Omental fat pad (tissue), 4 donors: ENCODE measurements at places on chromosomes 5 and 9.

DNA sequence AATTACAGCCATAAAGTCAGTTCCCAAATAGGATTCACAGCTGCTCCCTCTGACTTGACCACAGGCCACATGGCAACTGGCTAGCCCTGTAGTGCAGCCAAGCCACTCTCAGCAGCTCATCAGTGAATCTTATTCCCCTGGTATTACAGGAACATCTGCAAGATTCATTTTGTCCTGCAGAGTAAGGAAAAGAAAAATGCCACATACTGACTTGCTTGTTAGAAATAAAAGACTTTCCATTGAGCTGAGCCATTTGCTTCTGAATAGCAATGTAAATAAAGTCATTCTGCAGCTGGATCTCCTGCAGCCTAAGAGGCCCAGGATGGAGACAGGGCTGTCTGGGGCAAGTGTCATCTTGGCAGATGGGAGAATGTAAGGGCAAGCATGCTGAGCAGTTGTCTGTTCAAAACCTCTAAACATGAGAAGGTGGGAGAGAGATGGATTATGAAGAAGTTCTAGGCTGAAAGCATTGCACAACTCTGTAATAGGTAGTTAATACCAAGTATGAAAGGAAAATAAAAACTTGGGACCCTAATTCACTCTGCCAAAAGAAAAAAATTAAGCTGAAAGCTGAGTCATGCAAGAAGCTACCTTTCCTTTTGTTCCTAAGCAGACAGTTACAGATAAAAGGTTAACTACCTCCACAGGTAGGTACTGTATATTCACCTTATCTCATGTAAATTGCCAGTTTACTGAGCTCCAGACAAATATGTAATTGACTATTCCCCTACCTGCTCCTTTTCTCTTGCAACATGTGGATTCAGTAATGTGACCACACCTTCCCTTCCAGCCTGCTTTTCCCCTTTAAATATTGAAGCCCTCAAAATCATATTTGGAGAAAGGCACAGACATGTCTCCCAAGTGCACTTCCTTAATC, 244.4 kb upstream of the RAI14 start:
- no peak for DNase-seq

GRCh38 chr5:135930949-135931295, 23.9 kb downstream of the LECT2 start:
- DNase-seq: no peak

DNA sequence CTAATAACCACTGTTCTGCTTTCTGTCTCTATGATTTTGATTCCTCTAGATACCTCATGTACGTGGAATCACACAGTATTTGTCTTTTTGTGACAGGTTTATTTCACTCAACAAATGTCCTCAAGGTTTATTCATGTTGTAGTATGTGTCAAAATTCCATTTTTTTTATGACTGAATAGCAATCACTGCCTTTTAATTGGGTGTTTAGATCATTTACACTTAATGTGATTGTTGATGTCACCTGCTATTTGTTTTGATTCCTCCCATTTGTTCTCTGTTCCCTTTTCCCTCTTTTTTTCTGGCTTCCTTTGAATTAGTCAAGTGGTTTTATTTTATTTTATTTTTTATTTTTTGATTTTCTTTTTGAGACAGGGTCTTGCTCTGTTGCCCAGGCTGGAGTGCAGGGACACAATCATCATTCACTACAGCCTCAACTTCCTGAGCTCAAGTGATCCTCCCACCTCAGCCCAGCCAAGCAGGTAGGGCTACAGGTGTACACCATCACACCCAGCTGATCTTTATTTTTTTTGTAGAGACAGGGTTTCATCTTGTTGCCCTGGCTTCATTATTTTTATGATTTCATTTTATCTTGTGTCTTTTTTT, 41.6 kb downstream of the LHX3 start:
- no peak for DNase-seq

DNA sequence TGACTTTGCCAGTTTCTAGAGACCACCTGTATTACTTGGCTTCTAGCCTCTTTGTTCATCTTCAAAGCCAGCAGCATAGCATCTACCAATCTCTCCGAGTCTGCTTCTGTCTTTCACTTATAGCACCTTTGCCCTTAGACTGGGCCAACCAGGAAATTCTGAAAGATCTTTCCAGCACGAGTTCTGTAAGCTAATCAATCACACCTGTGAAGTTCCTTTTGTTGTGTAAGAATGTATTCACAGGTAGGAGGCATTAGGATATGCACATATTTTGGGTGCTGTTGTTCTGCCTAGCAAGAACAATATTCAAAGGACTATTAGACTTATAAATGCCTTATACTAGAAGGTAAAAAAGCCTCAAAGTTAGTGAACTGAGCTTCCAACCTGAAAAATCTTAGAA, 232.1 kb downstream of the CDH12 start:
- no peak for DNase-seq

DNA sequence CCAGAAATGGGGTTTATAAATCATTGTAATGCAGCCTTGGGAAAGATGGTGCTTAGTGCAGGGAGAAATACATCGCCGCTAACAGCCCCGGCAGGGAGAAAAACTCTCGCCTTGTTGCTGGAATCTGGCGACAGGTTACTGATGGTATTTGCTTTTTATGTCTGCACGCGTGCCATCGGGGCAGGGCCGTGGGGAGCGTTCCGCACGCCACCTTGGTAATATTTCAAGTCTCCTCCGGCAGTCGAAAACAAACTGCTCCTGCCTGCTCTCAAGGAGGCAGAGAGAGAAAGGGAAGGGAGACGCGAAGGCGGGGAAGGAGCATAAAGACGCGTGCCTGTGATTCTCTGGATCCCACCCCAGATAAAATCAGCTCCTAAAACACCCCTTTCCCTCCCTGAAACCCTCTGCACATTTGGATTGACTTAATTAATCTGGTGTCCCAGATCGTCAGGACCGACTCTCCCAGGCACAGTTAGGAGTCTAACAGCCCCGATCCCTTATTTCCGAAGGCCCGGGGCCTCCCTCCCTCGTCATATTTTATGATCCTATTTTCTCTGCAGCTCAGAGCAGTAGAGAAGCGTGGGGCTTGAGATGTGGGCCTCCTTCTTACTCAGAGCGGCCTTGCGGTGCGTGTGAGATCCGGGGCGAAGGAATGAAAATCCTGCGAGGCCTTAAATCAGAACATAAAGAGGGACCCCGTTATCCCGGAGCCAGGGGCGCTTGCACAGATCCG, 47.7 kb downstream of the CFAP77 start:
- no peak for DNase-seq

GRCh38 chr5:11394933-11395332, 509.3 kb downstream of the CTNND2 start:
- no peak for DNase-seq

DNA sequence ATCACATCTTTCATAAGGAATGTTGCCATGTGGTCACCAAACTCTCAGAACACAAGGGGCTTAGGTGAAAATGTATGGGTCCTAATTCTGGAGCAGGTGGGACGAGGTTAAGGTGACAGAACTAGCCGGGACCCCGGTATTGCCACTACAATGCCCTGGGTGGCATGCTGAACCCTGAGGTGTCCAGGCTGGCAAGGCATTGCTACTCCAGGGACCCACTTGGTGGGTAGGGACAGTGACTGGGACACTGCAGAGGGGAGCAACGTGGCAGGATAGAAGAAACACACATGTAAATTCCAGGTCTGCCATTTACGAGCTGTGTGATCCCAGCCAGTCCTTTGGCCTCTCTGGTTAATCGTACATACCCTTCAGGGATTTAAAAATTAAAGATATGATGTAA, 206.9 kb upstream of the MVB12B start:
- DNase-seq: no peak

GRCh38 chr5:158463938-158464337, 605.0 kb upstream of the CLINT1 start:
- peak; percentile 37 for DNase-seq

GRCh38 chr9:18891946-18892670, 140.9 kb downstream of the SAXO1 start:
- DNase-seq: no peak

DNA sequence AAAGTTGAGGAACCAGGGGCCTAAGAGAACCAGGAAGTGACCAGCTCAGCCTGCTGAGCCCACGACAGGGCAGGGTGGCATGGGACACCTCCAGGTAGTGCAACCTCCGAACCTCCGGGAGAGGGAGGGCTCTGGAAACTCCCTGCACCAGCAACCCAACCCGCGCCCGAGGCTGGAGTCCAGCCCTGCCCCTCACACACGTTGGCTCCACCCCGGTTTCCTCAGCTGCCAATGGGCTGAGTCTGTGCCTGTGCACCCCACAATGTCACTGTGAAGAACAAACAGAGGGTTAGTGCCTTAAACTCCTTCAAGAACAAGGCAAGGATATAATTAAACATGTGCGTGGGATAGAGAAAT, 17.0 kb upstream of the UNC5A start:
- no peak for DNase-seq

DNA sequence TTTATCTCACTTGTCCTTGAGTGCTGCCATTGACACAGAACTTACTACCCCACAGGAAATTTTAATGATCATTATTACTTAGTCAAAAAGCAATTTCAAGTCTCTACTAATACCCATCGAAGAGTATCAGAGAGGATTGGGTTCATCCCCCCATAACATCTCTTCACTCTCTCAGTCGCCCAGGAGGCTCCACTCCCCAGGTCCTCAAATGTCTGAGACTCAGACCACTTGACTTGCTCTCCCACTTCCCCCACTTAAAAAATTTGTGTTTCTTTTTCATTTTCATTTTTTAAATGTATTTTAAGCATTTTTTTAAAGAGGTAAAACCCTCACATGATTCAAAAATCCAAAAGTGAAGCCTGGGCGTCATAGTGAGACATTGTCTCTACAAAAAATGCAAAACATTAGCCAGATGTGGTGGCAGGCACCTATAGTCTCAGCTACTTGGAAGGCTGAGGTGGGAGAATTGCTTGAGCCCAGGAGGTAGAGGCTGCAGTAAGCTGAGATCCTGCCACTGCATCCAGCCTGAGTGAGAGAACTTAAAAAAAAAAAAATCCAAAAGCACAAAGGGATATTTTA, 56.8 kb upstream of the TRAF1 start:
- no peak for DNase-seq

DNA sequence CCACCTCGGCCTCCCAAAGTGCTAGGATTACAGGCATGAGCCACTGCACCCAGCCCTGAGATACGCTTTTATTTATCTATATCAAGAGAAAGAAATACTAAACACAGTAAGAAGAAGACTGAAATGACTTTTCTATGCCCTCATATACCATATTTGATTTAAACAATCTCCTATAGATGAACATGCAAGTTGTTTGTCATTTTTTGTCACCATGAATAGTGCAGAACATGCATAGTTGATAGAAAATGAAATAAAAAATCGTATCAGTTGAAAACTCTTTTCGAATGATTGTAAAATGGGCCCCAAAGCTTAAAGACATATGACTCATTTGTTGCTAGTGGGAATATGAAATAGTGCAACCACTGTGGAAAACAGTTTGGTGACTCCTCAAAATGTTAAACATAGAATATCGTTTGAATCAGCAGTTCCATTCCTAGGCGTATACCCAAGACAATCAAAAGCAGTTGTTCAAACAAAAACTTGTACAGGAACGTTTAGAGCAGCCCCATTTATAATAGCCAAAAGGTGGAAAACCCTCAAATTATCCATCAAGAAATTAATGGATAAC, 61.4 kb upstream of the ANKH start:
- no peak for DNase-seq

GRCh38 chr9:2984491-2984890, 140.6 kb upstream of the PUM3 start:
- DNase-seq: no peak

GRCh38 chr5:112002376-112002775, 245.4 kb upstream of the NREP start:
- no peak for DNase-seq

- no peak for DNase-seq
Measured at GRCh38 chr5:122607818-122608217, 167.1 kb upstream of the SNX2 start.

DNA sequence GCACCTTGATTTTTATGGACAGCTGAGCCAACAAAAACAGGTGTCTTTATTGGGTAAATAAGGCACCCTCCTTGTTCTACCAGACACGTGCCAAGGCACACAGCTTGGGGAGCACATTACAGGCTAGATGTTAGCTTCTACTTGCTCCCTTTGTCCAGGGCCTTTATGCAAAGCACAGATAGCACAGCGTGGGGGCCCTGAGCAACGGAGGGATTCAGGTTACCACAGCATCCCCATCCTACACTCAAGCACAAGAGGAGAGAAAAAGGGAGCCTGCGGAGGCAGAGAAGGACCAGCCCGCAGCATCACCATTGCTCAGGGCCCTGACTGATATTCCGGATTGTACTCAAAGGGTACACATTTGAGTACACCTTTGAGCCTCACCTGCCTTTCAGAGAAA, 181.7 kb upstream of the KIF2A start:
- DNase-seq: no peak

DNA sequence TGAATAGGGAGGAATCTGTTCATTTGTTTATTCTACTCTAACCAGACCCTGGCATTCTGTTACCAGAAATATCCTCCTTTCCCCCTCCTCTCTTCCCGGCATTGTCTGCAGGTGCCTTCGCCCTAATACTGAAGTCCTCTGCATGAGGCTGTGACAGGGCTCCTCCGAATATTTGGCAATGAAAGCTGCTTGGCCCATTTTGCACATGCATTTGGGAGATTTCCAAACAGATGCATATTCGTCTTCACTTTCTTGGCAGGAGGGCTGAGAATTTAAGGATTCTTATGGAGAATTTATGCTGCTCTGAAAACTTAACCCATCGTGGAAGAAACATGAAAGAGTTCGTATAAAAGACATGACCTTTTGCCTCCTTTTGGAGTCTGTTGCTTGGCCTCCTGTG, 484.0 kb downstream of the ZNF608 start:
- no peak for DNase-seq

- peak; percentile 21 for DNase-seq
Measured at GRCh38 chr5:1009359-1010180, 968 bp downstream of the NKD2 start.

DNA sequence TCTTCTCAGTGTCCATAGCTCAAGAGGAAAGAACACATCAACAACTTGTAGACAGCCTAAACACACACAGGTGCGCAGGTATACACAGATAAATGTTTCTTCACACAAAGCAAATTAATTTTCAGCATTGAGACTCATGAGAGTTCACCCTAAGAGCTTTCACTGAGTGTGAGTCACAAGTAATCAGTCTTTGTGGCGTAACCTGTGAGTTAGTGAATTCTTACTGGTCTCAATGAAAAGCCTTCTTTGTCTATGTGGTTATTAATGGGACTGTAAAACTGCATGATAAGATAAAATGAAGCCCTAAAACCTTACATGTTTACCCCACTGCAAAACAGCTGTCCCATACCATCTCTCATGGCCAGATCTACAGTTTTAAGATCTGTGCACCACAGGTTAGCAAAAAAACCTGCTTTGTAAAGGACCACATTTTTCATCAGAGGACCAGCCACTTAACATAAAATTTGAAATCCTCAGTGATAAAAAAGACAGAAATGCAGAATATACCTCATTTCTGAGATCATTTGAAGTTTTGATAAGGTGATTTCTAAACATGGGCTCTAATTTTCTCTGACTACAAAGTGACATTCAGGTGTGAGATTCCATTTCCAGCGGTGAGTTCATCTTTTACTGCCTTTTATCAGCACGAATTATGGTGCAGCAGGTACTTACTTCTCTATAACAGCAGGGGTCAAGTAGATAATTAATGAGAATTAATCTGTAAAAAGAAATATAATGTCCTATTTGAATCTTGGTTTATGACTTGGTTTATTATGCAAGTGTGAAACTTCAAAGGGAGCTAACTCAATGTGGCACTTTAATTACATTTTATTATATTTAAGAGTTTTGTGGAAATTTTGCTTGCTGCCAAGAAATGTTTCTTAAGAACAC, 335.7 kb upstream of the PIK3R1 start:
- DNase-seq: no peak

GRCh38 chr5:142976861-142977260, 206.7 kb downstream of the ARHGAP26 start:
- peak; percentile 24 for DNase-seq

- no peak for DNase-seq
Measured at GRCh38 chr9:70374962-70375618, 39.4 kb downstream of the KLF9 start.
